ENCODE measurements at places on chromosomes 2 and 18.
A peak's percentile ranks its signal among the peaks of the same experiment; 100 is the strongest.

GRCh38 chr2:125516496-125517109, 1139.4 kb upstream of the GYPC start:
- no peak for DNase-seq

DNA sequence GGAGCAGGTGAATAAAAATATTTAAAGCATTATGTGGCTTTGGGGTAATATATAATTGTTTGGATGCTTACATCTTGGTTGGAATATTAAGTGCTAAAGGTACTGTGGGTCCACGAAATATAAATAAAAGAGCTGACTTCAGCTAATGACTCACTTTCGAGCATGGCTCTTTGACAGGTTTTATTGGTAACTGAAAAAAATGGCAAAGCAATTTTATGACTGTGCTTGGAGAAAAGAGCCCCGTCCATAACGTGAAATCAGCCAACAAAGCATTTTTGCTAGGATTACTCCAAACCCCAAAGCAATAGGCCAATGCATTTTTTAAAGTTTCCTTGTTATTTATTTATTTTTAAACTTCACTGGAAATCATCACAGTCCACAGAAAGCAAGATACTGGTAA, 397.2 kb upstream of the CDH19 start:
- no peak for DNase-seq

GRCh38 chr2:170930131-170930990, 1.3 kb downstream of the GORASP2 start:
- peak; percentile 1 for DNase-seq

DNA sequence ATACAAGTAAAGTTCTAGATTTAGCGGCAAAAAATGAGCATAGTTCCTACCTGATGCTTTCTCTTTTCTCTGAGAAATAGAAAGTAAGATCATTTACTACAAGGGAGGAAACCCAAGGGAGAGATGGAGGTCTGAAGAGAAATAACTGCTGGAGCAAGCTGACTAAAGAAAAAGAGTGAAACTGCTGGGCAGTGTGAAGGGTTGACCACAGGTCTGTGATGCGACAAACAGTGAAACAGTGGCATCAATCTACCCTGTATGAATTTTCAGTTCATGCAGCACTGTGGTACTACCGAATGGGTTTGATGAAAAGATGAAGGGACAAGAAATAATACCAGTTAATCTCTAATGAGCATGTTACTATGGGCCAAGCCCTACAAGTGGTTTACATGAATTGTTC, 52.2 kb downstream of the CUL3 start:
- DNase-seq: no peak

GRCh38 chr2:105789745-105790460, 45.2 kb downstream of the NCK2 start:
- DNase-seq: peak; percentile 32

DNA sequence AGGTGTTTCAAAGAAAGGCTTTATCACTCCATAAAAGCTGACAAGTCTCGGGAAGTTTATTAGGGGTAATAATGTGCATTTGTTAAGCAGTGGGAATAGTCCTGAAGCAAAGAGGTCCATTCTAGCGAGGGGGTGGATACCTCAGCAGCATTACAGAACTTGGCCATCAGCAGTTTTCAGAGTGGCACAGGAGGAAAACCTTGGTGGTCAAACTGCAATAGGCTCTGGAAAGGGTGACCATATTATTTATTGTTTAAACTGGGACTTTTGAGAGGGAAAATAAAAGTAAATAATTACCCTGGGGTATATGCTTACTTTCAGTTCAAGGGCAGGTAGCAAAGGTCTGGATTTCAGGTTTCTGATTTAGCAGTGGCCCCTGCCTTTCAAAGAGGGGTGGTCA, 115.5 kb upstream of the KLHL14 start:
- DNase-seq: no peak

DNA sequence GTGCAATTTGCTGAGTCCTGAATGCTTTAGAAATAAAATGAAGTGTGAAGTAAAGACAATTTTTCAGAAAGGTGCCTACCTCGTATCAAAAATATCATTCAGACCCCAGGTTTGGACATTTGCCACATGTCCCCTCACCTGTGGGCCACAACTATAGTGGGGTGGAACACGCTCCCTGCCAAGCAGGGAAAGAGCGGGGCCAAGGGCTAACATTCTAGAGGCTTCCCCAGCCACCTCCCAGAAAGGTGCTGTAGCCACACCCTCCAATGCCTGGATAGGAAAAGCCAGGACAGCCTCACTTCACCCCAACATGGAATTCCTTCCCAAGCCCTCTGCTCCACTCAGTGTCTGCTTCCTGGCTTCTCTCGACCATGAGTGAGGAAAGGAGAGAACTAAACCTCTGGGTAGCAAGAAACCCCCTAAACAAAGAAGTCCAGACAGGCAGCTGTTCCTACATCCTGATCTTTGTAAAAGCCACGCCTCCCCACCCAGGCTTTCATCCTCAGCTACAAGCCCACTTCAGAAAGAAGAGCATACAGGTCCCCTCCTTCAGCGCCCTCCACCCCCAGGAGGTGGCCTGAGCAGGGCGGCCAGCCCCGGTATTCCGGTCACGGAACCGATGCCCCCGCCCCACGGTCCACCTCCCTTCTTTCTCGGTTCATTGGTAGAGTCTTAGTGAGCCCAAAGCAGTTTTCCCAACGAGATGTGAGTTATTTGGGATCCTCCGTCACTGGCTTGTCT, 2.1 kb downstream of the COL6A3 start:
- DNase-seq: no peak

DNA sequence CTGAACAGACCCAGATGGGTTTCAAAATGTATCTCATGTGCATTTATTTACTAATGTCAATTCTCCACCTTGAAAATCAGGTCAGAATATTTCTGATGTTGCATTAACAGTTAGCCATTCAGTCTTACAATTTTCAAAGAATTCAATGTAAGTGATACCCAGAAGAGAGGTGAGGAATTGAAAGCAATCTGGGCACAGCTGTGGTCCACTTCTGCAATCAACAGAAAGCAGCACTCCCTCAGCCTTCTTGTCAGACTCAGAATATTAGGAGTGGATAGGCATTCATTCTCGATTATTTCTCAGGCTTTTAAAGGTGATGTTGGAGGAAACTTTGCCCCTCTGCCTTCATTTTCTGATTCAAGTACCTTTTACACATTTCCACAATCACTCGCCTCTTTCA, 15.7 kb downstream of the CCL20 start:
- no peak for DNase-seq

- DNase-seq: no peak
These were observed 20.4 kb downstream of the TTR start for GRCh38 chr18:31612124-31612523.

GRCh38 chr18:75527848-75528685, 100.6 kb upstream of the SMIM21 start:
- no peak for DNase-seq

DNA sequence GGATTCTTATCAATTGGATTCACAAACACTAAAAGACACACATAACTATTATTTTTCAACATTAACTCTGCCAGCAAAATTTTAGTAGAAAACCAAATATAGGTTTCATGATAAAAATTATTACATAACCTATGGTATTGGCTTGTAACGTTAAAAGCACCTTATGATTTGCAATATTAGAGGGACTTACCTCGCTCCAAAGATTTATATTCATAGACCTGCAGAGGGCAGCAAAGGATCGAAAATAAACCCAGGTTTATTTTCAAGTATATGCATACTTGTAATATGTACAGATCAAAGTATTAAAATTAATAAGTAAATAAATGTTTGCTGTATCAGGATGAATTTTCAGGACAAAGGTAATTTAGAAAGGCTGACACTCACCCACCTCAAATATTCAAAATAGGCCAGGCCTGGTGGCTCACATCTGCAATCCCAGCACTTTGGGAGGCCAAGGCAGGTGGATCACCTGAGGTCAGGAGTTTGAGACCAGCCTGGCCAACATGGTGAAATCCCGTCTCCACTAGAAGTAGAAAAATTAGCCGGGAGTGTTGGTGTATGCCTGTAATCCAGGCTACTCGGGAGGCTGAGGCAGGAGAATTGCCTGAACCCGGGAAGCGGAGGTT, 45.3 kb downstream of the LRPPRC start:
- no peak for DNase-seq

- no peak for DNase-seq
These were observed 34.1 kb downstream of the AGAP1 start for GRCh38 chr2:235527806-235528469.

DNA sequence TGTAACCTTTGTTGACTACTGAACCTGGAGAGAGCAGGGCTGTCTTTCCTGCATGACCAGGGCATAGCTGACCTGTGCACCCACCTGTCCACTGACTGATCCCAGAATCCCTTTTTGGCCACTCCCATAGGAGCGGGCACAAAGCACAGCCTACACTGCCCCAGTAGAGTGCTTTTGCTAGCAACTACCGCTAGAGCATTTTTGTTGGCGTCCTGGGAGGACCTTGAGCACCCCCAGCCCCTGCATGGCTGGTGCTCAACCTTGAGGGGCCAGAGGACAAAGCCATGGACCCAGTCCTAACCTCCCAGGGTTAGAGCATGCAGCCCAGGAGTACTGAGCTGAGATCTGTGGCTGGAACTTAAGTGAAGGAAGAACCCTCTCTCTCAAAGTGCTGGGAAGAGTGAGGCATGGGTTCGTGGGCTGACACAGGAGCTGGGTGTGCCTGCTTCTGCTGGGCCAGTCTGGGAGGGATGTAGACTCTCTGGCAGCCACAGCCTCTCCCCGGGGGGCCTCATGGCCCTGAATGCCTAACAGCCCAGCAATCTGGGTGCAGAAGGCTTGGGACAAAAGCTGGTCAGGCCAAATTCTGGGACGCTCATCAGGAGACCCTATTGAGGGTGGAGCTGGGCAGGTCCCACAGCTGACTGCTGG, 140.0 kb downstream of the GALNT1 start:
- DNase-seq: no peak

DNA sequence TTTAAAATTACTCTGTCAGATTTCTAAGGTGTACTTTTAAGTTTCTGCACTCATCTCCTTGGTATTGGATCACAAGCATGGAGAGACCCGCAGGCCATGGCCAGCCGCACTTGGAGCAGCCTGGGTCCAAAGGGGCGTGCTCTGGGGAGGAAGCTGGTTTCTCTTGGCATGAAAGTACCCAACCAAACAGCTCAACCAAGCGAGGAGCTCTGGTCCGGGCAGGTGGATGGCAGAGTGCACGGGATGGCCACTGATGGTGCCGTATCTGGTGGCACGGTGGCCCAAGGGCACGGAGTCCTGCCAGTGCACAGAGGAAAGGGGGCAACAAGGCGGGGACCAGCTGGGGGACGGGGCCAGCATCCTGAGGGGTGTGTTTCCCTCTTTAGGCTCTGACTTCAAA, 32.2 kb upstream of the MCFD2 start:
- DNase-seq: no peak

GRCh38 chr2:62871506-62871905, 166.0 kb downstream of the EHBP1 start:
- DNase-seq: no peak

- no peak for DNase-seq
These were observed 6.3 kb downstream of the C2orf81 start for GRCh38 chr2:74414881-74415761.

DNA sequence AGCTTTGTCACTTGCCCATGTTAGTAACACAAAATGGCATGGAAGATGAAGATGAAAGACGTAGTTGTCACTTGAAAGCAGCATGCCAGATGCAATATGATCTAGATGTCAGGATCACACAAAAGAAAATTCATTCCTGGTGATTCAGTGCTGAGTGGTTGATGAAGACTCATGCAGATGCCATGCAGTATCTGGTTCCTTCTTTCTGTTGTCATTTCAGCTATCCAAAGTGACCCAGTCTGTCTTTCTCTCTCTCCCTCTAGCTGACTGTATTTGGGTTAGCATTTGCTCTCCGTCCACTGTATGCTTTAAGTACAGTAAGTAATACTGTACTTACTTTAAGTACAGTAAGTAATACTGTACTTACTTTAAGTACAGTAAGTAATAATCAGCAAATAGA, 50.4 kb downstream of the TTN start:
- DNase-seq: no peak

DNA sequence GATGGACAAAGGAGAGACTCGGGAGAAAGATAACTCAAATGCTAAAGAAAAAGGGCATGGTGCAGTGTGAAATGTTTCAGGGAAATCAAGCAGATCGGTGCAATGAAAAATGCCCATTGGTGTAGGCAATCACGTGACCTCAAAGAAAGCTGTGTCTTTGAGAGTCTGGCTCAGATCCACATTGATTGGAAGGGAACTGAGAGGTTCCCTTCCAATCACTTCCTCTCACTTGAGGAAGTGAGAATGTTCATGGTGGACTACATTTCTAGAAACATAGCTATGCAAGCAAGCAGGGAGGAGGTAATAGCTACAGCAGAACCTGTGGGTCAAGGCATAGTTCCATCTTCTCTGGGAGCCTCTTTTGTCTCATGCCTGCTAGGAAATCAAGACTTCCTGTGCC, 187.4 kb downstream of the LPIN1 start:
- DNase-seq: no peak

- no peak for DNase-seq
These were observed 7.8 kb downstream of the TXNL4A start for GRCh38 chr18:79980585-79980984.

DNA sequence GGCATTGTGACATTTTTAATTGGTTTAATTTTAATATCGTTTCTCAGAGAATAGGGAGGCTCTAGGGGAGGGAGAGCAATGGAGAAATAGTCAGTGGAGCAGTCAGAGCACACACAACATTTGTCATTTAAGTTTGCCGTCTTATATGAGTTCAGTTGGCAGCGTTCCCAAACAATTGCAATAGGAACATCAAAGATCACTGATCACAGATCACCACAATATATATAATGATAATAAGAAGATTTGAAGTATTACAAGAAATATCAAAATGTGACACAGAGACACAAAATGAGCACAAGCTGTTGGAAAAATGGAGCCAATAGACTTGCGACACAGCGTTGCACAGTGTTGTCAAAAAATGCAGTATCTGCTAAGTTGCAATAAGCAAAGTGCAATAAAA, 303.7 kb downstream of the CDH19 start:
- DNase-seq: no peak

DNA sequence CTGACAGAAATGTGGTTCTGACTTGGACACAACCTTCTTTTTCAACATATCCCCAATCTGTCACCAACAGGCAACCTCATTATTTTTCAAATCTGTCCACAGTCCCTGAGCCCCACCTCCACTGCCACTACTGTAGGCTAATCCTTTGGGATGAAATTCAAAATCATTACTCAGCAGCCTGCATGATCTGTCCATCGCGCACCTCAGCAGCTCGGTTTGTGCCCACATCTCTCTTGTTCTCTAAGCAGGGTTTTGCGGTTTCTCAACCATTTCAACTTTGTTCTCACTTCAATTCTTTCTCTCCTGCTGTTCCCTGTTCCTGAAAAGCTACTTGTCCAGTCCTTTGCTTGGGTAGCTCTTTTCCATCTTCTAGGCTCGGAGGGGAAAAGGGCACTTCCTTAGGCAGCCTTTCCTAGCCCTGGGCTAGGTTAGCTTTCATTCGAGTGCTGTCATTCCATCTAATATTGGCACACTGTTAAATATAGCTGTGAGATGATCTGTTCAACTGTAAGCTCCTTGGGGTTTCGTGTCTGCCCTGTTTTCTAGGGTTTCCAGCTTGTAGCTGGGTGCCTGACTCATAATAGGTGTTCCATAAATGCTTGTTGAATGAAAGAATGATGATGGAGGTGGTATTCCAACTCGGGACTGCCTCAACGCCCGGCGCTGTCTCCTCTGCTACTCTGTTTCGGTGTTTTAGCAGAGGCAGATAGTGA, 653 bp upstream of the ANKAR start:
- DNase-seq: no peak

- no peak for DNase-seq
These were observed 149.0 kb downstream of the LNPK start for GRCh38 chr2:175852879-175853615.

GRCh38 chr2:239300871-239301735, 99.7 kb downstream of the HDAC4 start:
- DNase-seq: no peak

GRCh38 chr18:297936-298335, 30.1 kb upstream of the THOC1 start:
- no peak for DNase-seq

Data from C1 segment of cervical spinal cord (tissue), 14 donors.